ENCODE measurements at places on chromosomes 1 and 21. TPM values are rescaled to one million over a fixed set of nuclear protein-coding genes. Genes with fewer than 3 reads are reported as not detected.

The SLAMF1 gene
- 0.71 TPM for total RNA-seq

The RNU11 gene
- not detected for total RNA-seq

The ADCY10 gene
- 0.67 TPM for total RNA-seq

The PTGFR gene
- 57.2 TPM for total RNA-seq

The MFN2 gene
- total RNA-seq, result 68.6 TPM

The FCRL6 gene
- total RNA-seq, result 1.2 TPM

The FAM163A gene
- not detected for total RNA-seq

The KHDC4 gene
- 65.4 TPM for total RNA-seq

The DIO1 gene
- not detected for total RNA-seq

The SELL gene
- 13.5 TPM for total RNA-seq

The TEKT2 gene
- 0.98 TPM for total RNA-seq

The SPRR2A gene
- total RNA-seq, result 0.67 TPM

The GPATCH2 gene
- 18.4 TPM for total RNA-seq

The LCE1B gene
- total RNA-seq, result not detected

The CCDC17 gene
- 5.2 TPM for total RNA-seq

The TOMM40L gene
- total RNA-seq, result 11.0 TPM

The PADI2 gene
- 21.2 TPM for total RNA-seq

The ADSS2 gene
- total RNA-seq, result 30.1 TPM

The TNFAIP8L2 gene
- 3.9 TPM for total RNA-seq

The GCLM gene
- 20.1 TPM for total RNA-seq

The ARHGEF2 gene
- 196 TPM for total RNA-seq

The CD1D gene
- total RNA-seq, result 1.1 TPM

The WNT3A gene
- total RNA-seq, result not detected

All from sciatic nerve (tissue), 2 donors.